ENCODE measurements at places on chromosomes 6 and 20. TPM values are rescaled to one million over a fixed set of nuclear protein-coding genes. Genes with fewer than 3 reads are reported as not detected.

Gene SLC17A3
- polyA plus RNA-seq: not detected

DNA sequence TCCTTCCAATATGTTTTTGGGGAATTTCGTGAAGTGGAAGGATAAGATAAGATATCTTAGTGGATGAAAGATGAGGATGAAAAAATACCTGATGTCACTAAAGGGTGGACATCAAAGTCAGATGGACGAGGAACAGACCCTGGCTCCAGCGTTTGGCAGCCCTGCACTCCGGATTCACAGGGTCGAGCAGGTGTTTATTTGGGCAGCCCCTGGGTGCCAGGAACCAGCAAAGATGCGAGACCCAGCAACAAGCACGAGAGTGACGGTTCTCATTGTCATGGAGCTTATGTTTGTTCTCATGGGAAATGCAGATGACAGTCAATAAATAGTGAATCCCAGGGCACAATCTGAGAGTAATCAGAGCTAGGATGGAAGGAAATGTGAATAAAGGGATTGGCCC is 131.1 kb downstream of the PHACTR3 start:
- no peak for DNase-seq

DNA sequence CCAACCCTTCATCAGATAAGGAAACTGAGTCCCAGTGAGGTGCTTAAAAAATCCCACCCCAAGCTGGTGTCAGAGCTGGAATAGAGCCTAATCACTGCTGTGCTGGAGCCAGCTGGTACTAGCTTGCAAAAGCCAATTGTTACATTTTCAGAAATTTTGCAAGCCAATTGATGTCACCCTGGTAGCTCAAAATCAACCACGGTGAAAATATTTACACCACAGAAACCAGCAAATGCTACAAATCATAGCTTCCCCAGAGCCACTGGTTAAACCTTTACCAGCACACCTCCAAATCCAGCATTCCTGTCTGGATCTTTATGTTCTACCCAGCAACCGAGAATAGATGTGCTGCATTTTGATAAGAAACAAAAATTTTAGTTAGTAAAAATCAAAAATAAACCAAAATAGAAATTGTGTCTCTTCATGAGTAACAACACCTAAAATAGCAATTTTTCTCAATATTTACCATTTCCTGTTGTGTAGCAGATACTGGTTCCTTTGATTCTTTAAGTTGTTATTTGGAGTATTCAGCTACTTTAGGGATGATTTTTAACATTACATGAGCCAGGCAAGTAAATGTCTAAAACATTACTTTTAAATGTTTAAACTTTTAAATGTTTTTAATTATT is 7.2 kb upstream of the LCA5 start:
- DNase-seq: no peak

- peak; percentile 5 for DNase-seq
Observed at GRCh38 chr6:133245007-133245406, 3.9 kb downstream of the EYA4 start.

GRCh38 chr6:34177181-34177591 is 31.3 kb upstream of the GRM4 start:
- no peak for DNase-seq

All from muscle of arm (tissue), 14 donors.